ENCODE measurements at places on chromosomes 2 and 18. TPM values are rescaled to one million over a fixed set of nuclear protein-coding genes. Genes with fewer than 3 reads are reported as not detected.

The SF3B1 gene
- total RNA-seq, result 282 TPM

The HOXD1 gene
- not detected for total RNA-seq

DNA sequence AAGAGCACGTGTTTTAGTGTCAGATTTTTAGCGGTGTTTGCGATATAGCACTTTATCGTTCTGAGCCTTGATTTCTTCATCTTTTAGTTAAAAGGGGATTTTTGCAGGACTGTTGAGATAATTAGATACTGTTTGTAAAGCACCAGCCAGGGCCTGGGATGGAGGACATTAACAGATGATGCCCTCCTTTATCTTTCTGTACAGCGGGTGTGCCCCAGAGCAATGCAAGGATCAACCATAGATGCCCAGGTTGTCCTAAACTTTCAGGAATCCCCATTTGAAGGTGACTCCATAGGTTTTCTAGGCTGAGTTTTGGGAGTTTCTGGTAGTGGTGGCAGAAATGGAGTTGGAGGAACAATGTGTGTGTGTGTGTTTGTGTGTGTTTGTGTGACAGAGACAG is 97.0 kb upstream of the SPRED2 start:
- peaks cover 5% of the 10 kb centered on the region for H3K4me1 ChIP-seq
- DNase-seq, result no peak
- H3K4me3 ChIP-seq, result no peak overlapping the region
- H3K36me3 ChIP-seq, result peaks cover 1% of the 10 kb centered on the region

The C2orf72 gene
- total RNA-seq, result not detected

GRCh38 chr2:68709421-68709911 is 25.1 kb upstream of the ARHGAP25 start:
- H3K36me3 ChIP-seq, result no peaks in the 10 kb centered on the region
- DNase-seq, result no peak
- no peak overlapping the region for H3K4me3 ChIP-seq
- peaks cover 4% of the 10 kb centered on the region for H3K4me1 ChIP-seq
- peaks cover 81% of the 10 kb centered on the region for H3K27me3 ChIP-seq

- DNase-seq, result no peak
- peaks cover 15% of the 10 kb centered on the region for H3K27me3 ChIP-seq
- H3K4me3 ChIP-seq, result no peak overlapping the region
- no peaks in the 10 kb centered on the region for H3K36me3 ChIP-seq
Observed at GRCh38 chr2:119721462-119721861, 38.3 kb upstream of the PTPN4 start.

The DHRS9 gene
- total RNA-seq, result not detected

DNA sequence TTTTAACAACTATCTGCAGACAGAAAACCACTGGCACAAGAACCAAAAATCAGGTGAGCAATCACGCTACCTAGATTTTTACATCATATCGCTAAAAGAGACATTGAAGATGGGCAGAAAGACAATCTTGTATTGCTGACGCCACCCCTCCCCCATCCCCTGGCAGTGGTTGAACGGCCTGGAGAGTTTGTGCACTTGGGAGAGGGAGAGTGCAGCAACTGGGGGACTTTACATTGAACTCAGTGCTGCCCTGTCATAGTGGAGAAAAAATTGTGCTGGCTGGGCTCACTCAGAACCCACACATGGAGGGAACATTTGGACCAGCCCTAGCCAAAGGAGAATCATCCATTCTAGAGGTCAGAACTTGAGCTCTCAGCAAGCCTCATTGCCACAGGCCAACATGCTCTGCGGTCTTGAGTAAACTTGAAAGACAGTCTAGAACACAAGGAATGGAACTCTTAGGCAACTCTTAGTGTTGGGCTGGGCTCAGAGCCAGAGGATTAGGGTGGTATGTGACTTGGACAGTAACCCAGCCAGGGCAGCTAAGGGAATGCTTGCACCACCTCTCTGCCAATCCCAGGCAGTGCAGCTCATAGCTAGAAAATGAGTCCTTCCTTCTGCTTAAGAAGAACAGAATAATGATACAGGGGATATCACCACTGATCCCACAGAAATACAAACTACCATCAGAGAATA is 220.0 kb upstream of the CYP26B1 start:
- no peak overlapping the region for H3K27ac ChIP-seq
- H3K36me3 ChIP-seq, result peaks cover 17% of the 10 kb centered on the region
- H3K4me3 ChIP-seq, result no peak overlapping the region
- H3K27me3 ChIP-seq, result no peaks in the 10 kb centered on the region
- no peak for DNase-seq

The HRH4 gene
- not detected for total RNA-seq

- peaks cover 3% of the 10 kb centered on the region for H3K4me1 ChIP-seq
- no peak overlapping the region for H3K27ac ChIP-seq
- H3K27me3 ChIP-seq, result peaks cover 6% of the 10 kb centered on the region
- H3K4me3 ChIP-seq, result no peak overlapping the region
- DNase-seq, result no peak
- no peaks in the 10 kb centered on the region for H3K36me3 ChIP-seq
Observed at GRCh38 chr18:55064760-55065159, 105.5 kb upstream of the CCDC68 start.

- no peak overlapping the region for H3K27ac ChIP-seq
- no peak overlapping the region for H3K4me3 ChIP-seq
- H3K27me3 ChIP-seq, result no peaks in the 10 kb centered on the region
- DNase-seq, result no peak
- H3K4me1 ChIP-seq, result no peaks in the 10 kb centered on the region
Observed at GRCh38 chr2:154555710-154556109, 142.8 kb upstream of the KCNJ3 start.

DNA sequence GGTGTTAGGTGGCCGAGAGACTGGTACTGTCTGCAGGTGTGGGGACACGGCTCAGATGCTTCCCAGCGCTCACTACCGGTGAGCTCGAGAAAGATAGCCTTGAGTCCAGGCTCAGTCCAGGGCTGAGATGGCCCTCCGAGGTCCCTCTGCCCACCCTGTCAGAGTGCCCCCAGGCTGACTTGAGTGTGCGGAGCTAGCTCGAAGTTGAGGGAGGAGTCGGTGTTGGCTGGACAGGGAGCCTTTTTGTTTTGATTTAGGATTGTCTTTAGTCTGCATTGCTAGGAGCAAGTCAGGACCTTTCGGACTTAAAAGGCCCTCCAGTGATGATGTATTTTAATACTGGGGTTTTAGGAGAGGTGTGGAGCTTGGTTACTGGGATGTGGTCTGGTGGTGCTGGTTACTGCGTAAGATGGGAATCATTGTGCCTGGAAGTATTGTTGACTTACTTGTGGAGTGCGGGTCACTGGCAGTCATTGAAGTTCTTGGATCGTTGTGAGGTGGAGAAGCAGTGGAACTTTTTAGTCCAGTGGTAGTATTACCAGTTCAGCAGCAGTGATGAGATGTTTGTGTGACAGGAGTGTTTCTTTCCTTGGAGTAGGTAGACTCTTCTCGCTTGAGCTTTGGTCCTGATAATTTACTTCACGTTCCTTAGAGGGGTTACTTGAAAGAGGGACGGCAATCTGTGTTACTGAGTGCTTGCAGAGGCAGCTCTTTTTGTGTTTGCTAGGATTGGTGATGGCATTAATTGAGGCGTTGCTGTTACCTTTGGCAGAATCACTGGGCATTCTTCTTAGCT is 633 bp downstream of the KIAA1328 start:
- H3K36me3 ChIP-seq, result no peaks in the 10 kb centered on the region
- peak overlapping the region; percentile 97 for H3K4me3 ChIP-seq
- DNase-seq, result no peak
- peaks cover 38% of the 10 kb centered on the region for H3K4me1 ChIP-seq
- H3K27ac ChIP-seq, result peak overlapping the region; percentile 62
- H3K27me3 ChIP-seq, result no peaks in the 10 kb centered on the region

- H3K36me3 ChIP-seq, result peaks cover 68% of the 10 kb centered on the region
- no peak overlapping the region for H3K27ac ChIP-seq
- no peak overlapping the region for H3K4me3 ChIP-seq
- no peaks in the 10 kb centered on the region for H3K27me3 ChIP-seq
- no peak for DNase-seq
- no peaks in the 10 kb centered on the region for H3K4me1 ChIP-seq
Observed at GRCh38 chr2:20249170-20249569, 24.2 kb upstream of the SDC1 start.

The CABYR gene
- total RNA-seq, result 3.9 TPM

GRCh38 chr2:18518116-18519111 is 42.0 kb downstream of the RDH14 start:
- peak overlapping the region; percentile 79 for H3K27ac ChIP-seq
- DNase-seq, result no peak
- H3K27me3 ChIP-seq, result no peaks in the 10 kb centered on the region
- H3K4me3 ChIP-seq, result no peak overlapping the region

GRCh38 chr2:105478670-105479069 is 79.8 kb upstream of the FHL2 start:
- no peak overlapping the region for H3K27ac ChIP-seq
- peaks cover 14% of the 10 kb centered on the region for H3K36me3 ChIP-seq
- DNase-seq, result no peak
- H3K4me3 ChIP-seq, result no peak overlapping the region
- H3K27me3 ChIP-seq, result peaks cover 63% of the 10 kb centered on the region

The DNER gene
- 0.19 TPM for total RNA-seq

The ACMSD gene
- total RNA-seq, result not detected

The NCKAP5 gene
- total RNA-seq, result 0.46 TPM

The DNAH6 gene
- 0.10 TPM for total RNA-seq

The CABLES1 gene
- total RNA-seq, result 50.9 TPM

The CCDC148 gene
- total RNA-seq, result 2.2 TPM

- no peaks in the 10 kb centered on the region for H3K36me3 ChIP-seq
- H3K4me1 ChIP-seq, result peaks cover 22% of the 10 kb centered on the region
- H3K27me3 ChIP-seq, result peaks cover 6% of the 10 kb centered on the region
- peak; percentile 86 for DNase-seq
- peak overlapping the region; percentile 22 for H3K4me3 ChIP-seq
- H3K27ac ChIP-seq, result peak overlapping the region; percentile 88
Observed at GRCh38 chr2:64404002-64404731, 49.8 kb upstream of the LGALSL start.

DNA sequence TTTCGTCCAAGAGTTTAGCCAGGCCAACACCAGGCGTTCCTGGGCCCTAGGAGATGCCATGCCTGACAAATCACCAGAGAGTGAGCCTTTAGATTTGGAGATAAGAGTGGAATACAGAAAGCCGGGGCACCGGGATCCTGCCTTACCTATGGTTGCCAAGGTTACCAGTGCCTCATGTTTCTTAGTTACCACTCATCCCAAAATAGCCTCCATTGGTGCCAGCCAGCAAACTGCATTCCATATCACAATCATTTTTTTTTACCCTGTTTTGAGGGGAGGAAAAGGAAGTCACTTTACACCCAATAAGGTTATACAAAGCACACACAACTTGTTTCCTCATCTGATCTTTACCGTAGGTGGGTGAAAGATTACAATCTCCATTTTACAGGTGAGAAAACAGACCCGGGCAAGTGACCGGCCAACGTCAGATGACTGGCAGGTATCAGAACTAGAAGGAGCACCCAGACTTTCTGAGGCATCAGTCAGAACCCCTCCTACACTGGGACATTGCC is 48.3 kb upstream of the PDIA6 start:
- H3K4me1 ChIP-seq, result no peaks in the 10 kb centered on the region
- DNase-seq, result no peak
- peaks cover 48% of the 10 kb centered on the region for H3K27me3 ChIP-seq
- H3K27ac ChIP-seq, result no peak overlapping the region
- no peaks in the 10 kb centered on the region for H3K36me3 ChIP-seq
- no peak overlapping the region for H3K4me3 ChIP-seq

GRCh38 chr2:113895819-113896563 is 6.1 kb downstream of the ACTR3 start:
- no peaks in the 10 kb centered on the region for H3K27me3 ChIP-seq
- H3K4me1 ChIP-seq, result peaks cover 94% of the 10 kb centered on the region
- peak overlapping the region; percentile 39 for H3K27ac ChIP-seq
- no peak for DNase-seq
- H3K36me3 ChIP-seq, result peaks cover 5% of the 10 kb centered on the region

The OSBPL6 gene
- total RNA-seq, result 3.7 TPM

The TDRD15 gene
- total RNA-seq, result not detected

The GMPPA gene
- total RNA-seq, result 42.5 TPM

GRCh38 chr2:224893848-224894247 is 148.4 kb downstream of the DOCK10 start:
- H3K4me3 ChIP-seq, result no peak overlapping the region
- peaks cover 11% of the 10 kb centered on the region for H3K36me3 ChIP-seq

GRCh38 chr2:119659601-119660342 is 19.2 kb upstream of the TMEM177 start:
- no peak overlapping the region for H3K27ac ChIP-seq
- no peaks in the 10 kb centered on the region for H3K36me3 ChIP-seq
- peak; percentile 71 for DNase-seq
- H3K4me1 ChIP-seq, result no peaks in the 10 kb centered on the region
- H3K4me3 ChIP-seq, result no peak overlapping the region

The TUBB8B gene
- not detected for total RNA-seq

DNA sequence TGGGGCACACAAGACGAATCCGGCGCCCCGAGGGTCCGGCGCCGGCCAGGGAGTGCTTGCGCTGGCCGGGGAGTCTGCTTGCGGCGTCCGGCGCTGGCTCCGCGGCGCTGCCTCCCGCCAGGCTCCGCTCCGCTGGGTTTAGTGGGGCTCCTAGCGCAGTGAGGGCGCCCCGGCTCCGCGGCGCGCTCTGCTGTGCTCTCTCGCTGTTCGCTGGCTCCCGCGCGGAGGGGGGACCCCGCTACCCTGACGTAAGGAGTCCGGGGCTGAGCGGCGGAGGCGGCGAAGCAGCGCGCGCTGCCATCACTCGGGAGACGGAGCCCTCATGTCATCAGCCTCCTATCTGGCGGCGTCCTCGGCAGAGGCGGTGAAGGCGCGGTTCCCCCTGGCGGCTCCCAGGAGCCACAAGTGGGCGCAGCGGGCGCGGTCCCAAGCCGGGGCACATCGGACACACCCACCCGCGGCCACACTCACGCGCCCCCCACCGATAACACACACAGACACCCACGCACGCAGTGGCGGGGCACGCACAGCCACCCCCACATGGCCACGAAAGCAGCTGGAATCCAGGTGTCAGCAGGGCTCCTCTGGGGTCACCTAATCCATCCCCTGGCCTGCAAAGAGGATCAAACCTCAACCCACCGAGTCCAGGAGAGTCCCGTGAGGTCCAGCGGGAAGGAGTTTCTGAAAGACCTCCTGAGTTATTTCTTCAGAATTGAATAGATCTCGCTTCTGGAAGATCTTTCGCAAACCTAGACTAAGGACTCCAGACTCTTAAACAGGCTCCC is at the start of gene C1QL2:
Gene C1QL2 (minus strand): TSS at position 189 of the 785 bp plus-strand sequence. CDS start 482 bp downstream, outside the sequence.
- peaks cover 5% of the 10 kb centered on the region for H3K4me1 ChIP-seq
- no peaks in the 10 kb centered on the region for H3K36me3 ChIP-seq
- DNase-seq, result no peak
- peaks cover 79% of the 10 kb centered on the region for H3K27me3 ChIP-seq
- no peak within 1 kb of the TSS for H3K4me3 ChIP-seq
- H3K27ac ChIP-seq, result no peak within 1 kb of the TSS

DNA sequence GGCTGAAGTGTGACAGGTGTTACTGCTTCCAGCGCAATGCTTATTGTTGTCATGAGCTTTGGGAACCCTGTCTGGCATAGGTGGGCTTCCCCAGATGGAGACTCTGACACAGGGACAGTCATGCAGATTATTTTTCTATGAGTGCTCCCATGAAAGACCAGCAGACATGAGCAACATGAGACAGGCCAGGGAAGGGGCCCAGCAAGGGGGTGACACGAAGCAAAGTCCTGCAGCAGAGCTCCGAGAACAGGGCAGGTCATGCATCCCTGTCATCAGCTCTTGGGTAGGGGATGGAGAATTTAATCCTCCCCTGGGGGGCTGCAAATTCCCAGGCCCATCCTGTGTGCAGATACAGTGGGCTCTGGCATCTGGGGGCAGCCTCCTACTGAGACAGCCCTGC is 77.4 kb downstream of the CTAGE1 start:
- H3K27ac ChIP-seq, result no peak overlapping the region
- H3K27me3 ChIP-seq, result peaks cover 17% of the 10 kb centered on the region
- no peaks in the 10 kb centered on the region for H3K36me3 ChIP-seq
- no peak for DNase-seq
- H3K4me1 ChIP-seq, result peaks cover 10% of the 10 kb centered on the region

The ALKAL2 gene
- total RNA-seq, result 52.9 TPM

GRCh38 chr2:216057688-216058193 is 23.9 kb downstream of the PECR start:
- peak overlapping the region; percentile 10 for H3K27ac ChIP-seq
- H3K36me3 ChIP-seq, result peaks cover 9% of the 10 kb centered on the region
- no peaks in the 10 kb centered on the region for H3K27me3 ChIP-seq
- H3K4me1 ChIP-seq, result peaks cover 15% of the 10 kb centered on the region
- no peak overlapping the region for H3K4me3 ChIP-seq

All from osteocyte (in vitro differentiated cells).